ENCODE measurements at places on chromosomes 6 and 20.

- no peak for DNase-seq
These were observed 518.0 kb downstream of the RFPL4B start for GRCh38 chr6:112865131-112865530.

- no peak for DNase-seq
These were observed 1.5 kb upstream of the MAPK13 start for GRCh38 chr6:36128793-36129192.

- no peak for DNase-seq
These were observed 838.4 kb downstream of the TFAP2A start for GRCh38 chr6:9576521-9576920.

GRCh38 chr20:5464901-5465603 is 148.3 kb upstream of the PROKR2 start:
- DNase-seq, result no peak

GRCh38 chr20:60254901-60255411 is 296.7 kb downstream of the CDH26 start:
- DNase-seq, result no peak

GRCh38 chr6:119594907-119595306 is 245.3 kb upstream of the MAN1A1 start:
- DNase-seq, result no peak

DNA sequence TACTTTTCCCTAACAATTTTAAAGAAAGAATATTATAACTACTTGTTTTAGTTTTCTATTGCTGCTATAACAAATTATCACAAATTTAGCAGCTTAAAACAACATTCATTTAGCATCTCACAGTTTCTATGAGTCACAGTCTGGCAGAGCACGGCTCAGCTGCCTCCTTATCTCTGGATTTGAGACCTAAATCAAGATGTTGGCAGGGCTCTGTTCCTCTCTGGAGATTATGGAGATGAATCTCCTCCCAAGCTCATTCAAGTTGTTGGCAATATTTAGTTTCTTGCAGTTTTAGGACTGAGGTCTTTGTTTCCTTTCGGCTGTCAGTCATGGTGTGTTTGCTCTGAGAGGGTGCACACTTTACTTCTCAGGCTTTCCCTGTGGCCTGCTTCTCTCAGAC is 1065.8 kb upstream of the EYS start:
- no peak for DNase-seq
